PC-9 (cell line): ENCODE measurements at places on chromosomes 2 and 18.
A peak's percentile ranks its signal among the peaks of the same experiment; 100 is the strongest.

GRCh38 chr2:96098900-96099590 is 17.3 kb downstream of the ADRA2B start:
- H3K36me3 ChIP-seq = no peaks in the 10 kb centered on the region
- H3K27me3 ChIP-seq = peaks cover 6% of the 10 kb centered on the region; the same call in 1 of the 2 replicates
- no peak for DNase-seq
- H3K4me3 ChIP-seq = no peak overlapping the region

DNA sequence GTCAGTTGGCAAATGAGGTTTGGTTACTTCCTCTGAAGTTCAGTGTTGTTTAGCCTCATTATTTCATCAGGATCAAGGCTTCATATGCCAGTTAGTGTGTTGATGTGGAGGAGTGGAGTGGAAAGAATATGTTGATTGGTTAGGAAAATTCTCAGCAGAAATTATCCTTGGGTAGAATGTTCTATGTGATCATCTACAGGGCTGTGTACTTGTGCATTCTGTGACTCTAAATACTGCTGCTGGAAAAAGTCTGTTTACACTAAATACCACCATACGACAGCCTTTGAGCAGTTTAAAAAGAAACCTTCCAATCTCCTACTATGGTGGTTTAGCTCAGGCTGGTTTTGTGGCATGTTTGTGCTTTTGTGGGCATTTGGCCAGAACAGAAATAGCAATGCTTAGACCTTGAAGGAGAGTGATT is 25.8 kb downstream of the CAB39 start:
- no peaks in the 10 kb centered on the region for H3K27me3 ChIP-seq
- peak overlapping the region; percentile 22; the same call in 1 of the 2 replicates for H3K4me3 ChIP-seq
- peaks cover 56% of the 10 kb centered on the region for H3K4me1 ChIP-seq
- no peak for DNase-seq
- peaks cover 20% of the 10 kb centered on the region; the same call in 1 of the 2 replicates for H3K36me3 ChIP-seq

DNA sequence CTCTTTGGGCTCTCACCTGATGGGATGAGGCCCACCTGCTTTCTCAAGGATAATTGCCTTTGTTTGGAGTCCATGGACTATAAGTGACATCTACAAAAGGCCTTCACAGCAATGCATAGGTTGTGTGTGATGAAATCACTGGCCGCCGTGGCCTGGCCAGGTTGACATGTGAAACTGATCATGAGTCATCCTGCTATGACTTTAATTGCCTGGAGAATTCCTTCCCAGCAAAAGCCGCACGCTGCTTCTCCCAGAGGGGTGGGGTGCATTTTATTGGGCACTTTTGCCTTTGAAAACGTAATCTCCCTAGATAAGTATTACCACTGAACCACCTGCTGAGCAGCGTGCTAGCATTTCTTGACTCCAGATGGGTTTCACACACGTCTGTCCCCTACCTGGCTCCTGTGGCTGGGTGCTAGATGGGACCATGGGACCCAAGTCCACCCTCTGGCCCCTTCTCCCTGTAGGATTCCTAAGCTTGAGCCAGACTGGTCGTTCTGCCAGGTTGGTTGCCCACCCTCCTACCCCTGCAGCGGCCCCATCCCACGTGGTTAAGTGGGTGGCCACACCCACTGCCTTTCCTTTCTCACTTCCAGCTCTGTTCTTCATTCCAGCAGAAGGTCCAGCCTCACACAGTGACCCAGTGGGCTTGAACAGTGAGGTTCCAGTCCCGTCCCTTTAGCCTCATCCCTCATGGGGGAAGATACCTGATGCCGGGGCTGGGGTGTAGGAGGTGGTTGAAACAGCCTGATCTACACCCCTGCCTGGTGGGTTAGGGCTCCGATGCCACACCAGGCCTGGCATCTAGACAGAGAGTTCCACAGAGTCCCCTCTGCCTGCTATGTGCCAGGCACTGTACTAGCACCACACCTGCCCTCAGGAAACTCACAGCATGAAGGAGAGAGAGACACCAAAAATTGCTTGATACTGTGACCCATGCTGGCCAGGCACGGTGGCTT is 89.6 kb downstream of the GBX2 start:
- H3K4me1 ChIP-seq = peaks cover 17% of the 10 kb centered on the region
- no peaks in the 10 kb centered on the region for H3K27me3 ChIP-seq
- H3K36me3 ChIP-seq = no peaks in the 10 kb centered on the region
- H3K4me3 ChIP-seq = no peak overlapping the region
- peak; percentile 98 for DNase-seq

GRCh38 chr2:9092383-9093282 is 89.1 kb upstream of the MBOAT2 start:
- H3K27ac ChIP-seq = no peak overlapping the region
- no peaks in the 10 kb centered on the region for H3K27me3 ChIP-seq
- H3K36me3 ChIP-seq = no peaks in the 10 kb centered on the region
- no peak overlapping the region for H3K4me3 ChIP-seq
- no peak for DNase-seq
- peaks cover 12% of the 10 kb centered on the region for H3K4me1 ChIP-seq

DNA sequence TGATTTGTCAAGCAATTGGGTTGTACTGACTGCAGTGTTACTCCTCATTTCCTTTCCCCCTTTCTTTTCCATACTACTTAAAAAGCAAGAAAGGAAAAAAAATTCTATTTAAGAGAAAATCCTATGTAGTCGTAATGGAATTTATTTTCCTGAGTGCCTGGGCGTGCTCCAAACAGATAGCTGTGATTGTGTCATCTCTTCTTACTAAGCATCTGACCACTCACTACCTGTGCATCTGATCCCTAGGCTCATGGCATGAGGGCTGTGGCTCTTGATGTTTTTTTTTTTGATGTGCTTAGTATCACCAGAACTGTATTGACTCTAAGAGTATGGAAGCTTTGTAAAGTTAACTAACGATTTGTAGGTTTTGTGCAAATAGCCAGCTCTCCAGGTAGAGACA is 19.0 kb downstream of the CRIM1 start:
- no peak overlapping the region for H3K4me3 ChIP-seq
- H3K27me3 ChIP-seq = no peaks in the 10 kb centered on the region
- peaks cover 98% of the 10 kb centered on the region for H3K4me1 ChIP-seq
